ENCODE measurements at places on chromosomes 2 and 18. TPM values are rescaled to one million over a fixed set of nuclear protein-coding genes. Genes with fewer than 3 reads are reported as not detected.

GRCh38 chr2:180761224-180761623, 219.2 kb upstream of the UBE2E3 start:
- DNase-seq: no peak

- DNase-seq: no peak
Observed at GRCh38 chr2:29351248-29351647, 236.0 kb downstream of the CLIP4 start.

- DNase-seq: no peak
Observed at GRCh38 chr2:54274781-54275242, 18.8 kb upstream of the TSPYL6 start.

Gene DPYSL5
- total RNA-seq: not detected

Measured in Right ventricle myocardium inferior (tissue), 1 donor.